ENCODE measurements at places on chromosomes 5 and 9.

GRCh38 chr9:101119206-101119819, 90.8 kb downstream of the PLPPR1 start:
- DNase-seq: peak; percentile 4

DNA sequence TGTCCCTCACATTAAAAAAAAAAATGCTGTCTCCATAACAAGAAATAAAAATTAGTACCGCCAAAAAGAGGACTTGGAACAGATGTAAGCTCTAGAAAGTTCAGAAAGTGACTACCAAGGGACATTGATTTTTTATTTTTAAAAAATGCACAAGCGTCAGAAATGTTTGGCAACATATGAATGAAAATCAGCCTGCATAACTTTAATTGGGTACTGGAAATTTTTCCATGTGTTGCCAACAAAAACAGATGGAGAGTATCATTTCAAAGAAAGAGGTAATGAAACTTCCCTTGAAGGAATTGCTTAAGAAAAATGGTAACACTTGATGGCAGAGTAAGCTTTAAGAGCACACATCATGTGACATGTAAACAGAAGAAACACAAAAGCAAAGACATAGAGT, 47.2 kb downstream of the OR2K2 start:
- DNase-seq: no peak

DNA sequence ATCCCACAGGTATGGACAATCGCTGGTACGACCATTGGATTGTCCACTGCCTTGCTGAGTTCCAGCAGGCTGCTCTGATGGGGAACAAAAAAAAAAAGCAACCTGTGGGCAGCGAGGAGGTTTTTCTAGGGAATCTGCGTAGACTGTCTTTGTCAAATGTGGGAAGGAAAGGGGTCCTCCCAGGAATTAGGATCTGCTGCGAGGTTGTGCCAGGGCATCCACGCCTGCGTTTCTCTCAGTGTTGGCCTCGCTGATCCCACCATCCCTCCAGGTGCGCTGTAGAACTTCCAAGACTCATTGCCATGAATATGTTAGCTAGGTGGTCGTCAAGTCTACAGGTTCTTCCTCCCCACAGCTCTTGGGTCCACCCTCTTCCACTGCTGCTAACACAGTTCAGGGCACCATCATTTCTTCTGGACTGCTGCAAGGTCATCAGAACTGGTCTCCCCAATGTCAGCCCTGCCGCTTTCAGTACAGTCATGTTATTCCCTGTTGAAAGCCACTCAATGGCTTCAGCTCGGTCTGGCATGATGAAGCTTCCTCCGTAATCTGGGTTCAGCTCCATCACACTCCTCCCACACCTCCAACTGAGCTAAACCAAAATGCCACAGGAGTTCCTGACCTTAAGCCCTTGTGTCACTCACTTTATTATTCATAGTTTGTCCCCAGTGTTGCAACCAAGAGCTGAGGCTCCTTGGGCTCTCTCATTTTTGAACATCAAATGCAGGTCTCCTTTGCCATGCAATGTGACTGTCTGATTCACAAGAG, 79.5 kb upstream of the DMRT1 start:
- DNase-seq: no peak

- DNase-seq: no peak
Measured at GRCh38 chr9:100652850-100653249, 75.0 kb downstream of the CAVIN4 start.

GRCh38 chr9:135741276-135742219, 39.6 kb downstream of the KCNT1 start:
- DNase-seq: no peak

GRCh38 chr5:138789771-138790242, 36.6 kb downstream of the CTNNA1 start:
- peak; percentile 53 for DNase-seq

DNA sequence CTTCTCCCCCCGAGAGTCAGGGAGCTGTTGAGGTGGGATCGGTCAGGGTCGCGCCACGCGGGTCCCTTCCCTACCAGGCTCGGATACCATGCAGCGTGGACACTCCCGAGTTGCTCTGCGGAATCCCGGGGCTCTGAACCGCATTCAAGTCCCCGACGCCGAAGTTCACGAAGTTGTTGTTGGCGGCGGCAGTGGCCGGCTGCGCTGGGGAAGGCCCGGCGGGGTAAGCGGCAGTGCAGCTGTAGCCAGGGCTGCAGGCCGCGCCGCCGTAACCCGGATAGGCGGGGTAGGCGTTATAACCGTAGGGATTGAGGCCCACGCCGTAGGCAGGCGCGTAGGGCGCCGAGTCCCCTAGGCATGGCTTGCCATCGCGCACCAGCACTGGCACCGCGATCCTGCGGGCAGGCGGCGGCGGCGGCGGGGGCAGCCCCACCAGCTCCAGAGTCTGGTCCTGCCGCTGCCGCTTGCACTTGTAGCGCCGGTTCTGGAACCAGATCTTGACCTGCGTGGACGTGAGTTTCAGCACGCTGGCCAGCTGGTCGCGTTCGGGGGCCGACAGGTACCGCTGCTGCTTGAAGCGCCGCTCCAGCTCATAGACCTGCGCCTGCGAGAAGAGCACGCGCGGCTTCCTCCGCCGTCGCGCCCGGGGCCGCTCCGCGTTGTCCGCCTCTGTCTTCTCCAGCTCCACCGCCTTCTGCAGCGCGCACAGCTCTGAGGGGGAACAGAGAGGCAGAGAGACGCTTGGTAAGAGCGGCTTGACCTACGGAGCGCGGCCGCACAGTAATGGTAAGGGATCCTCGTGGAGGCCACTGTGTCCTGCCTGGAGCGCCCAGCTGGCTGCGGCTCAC, 2.3 kb downstream of the NKX2-5 start:
- no peak for DNase-seq

DNA sequence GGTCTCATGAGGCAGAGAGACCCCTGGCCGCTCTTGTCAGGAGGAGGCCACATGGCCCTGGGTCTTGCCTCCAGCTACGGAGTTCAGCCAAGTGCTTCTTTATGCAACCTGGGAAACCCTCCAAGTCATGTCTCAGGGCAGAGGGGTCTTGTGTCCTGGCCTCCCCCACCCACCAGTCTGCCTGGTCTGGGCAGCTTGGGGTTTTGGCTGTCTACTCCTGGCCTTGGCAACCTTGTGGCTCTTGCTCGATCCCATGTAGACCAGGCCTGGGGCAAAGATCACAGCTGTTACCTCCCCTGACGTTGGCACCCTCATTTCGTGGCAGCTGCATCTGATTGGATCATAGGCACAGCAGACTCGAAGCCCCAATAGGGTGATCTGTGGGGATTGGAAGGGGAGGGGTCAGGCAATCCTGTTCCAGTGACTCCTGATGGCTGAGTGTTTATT, 28.4 kb downstream of the JADE2 start:
- DNase-seq: no peak

- no peak for DNase-seq
Measured at GRCh38 chr5:9363026-9363425, 182.8 kb downstream of the SEMA5A start.

- no peak for DNase-seq
Measured at GRCh38 chr5:139903795-139904565, 108.4 kb downstream of the PSD2 start.

DNA sequence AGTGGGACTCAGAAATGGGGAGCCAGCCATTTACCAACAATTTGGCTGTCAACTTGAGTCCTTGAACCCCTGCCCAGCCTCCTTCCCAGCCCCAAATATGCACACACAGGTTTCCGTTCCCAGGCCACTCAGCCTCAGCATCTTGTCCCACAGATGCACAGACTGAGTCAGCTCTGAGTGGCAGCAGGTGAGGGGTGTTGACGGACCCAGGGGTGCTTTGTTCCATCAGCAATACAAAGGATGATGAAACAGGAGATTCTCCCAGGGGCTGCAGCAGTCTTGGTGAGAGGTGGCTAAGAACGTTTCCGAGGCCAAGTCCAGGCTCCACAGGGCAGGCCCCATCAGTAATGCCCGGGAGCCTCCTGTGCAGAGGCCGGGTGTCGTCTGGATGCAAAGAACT, 4.9 kb upstream of the OLFM1 start:
- DNase-seq: no peak

- DNase-seq: peak; percentile 28
Measured at GRCh38 chr5:37552770-37553719, 173.9 kb downstream of the WDR70 start.

DNA sequence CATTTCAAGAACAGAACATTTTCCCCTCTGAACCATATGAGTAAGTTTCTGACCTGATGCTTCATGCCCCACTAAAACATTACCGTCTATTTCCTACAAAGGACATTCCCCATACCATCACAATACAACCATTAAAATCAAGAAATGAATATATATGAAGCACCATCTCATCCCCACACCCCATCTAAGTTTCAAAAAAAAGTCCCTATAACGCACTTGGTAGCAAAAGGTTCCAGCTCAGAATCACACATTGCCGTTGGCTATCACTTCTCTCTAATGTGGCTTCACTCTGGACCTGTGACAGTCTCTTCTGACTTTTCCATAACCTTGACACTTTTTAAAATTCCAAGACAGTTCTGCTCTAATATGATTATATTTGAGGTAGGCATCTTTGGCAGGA, 5.9 kb downstream of the EMB start:
- no peak for DNase-seq

DNA sequence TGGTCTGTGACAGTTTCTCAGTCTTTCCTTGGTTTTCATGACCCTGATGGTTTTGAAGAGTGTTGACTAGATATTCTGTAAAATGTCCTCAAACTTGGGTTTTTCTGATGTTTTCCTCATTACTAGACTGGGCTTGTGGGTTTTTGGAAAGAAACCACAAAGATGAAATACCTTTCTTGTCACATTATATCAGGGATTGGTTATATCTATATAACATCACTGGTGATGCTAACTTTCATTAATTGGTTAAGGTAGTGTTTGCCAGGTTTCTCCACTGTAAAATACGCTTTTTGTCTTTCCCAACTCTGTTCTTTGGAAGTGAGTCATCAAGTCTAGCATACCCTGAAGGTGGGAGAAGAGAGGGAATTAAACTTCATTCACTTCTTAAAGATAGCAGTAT, 3.3 kb upstream of the IL31RA start:
- no peak for DNase-seq

- DNase-seq: no peak
Measured at GRCh38 chr5:83470526-83471404, 779 bp upstream of the VCAN start.

- DNase-seq: no peak
Measured at GRCh38 chr5:14424011-14424685, 157.4 kb upstream of the OTULINL start.

DNA sequence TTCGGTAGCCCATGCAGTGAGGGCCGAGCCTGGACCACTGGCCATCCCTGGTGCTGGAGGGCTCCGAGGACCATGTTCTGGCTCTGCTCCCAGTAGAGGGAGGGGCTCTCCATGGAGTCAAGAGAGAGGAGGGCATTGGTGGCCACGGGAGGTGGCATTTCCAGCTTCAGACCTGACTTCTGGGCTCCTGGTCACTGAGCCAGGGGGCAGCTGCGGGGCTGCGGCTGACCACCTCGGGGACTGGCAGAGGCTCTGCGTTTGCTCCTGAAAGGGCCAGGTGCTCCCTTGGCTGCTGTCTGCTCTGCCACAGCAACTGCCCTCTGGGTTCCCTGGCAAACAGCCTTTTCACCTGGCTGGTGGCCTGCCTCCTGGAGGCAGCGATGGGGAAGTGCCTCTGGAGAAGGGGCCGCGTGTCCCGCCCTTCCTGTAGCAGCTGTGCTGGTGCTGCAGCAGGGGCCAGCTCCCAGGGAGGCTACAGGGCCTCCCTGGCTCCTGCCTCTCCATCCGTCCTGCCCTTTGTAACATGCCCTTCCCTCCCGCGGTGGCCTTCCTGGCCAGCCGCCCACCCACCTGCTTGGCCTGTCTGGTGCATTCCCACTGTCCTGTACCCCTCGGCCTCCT, 144.6 kb downstream of the CACNA1B start:
- no peak for DNase-seq

GRCh38 chr9:35954942-35955546, 2.9 kb downstream of the OR2S2 start:
- DNase-seq: no peak

GRCh38 chr9:19969721-19970120, 180.9 kb upstream of the SLC24A2 start:
- no peak for DNase-seq

DNA sequence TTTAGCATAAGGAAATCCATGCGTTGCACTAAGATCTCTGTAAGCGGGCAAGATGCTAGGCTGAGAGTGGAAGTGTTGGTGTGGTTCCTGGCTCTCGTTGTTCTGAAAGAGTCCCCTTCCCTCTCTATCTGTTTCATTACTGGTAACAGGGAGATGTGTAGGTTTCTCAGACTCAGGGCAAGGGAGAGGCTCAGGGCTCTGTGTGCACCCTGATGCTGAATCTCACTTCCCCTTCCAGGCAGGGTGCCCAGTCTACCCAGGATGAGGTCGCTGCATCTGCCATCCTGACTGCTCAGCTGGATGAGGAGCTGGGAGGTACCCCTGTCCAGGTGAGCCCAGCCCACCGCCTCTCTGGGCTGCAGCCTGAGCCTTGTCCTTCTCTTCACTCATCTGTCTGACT, 45.7 kb downstream of the STOM start:
- DNase-seq: no peak

DNA sequence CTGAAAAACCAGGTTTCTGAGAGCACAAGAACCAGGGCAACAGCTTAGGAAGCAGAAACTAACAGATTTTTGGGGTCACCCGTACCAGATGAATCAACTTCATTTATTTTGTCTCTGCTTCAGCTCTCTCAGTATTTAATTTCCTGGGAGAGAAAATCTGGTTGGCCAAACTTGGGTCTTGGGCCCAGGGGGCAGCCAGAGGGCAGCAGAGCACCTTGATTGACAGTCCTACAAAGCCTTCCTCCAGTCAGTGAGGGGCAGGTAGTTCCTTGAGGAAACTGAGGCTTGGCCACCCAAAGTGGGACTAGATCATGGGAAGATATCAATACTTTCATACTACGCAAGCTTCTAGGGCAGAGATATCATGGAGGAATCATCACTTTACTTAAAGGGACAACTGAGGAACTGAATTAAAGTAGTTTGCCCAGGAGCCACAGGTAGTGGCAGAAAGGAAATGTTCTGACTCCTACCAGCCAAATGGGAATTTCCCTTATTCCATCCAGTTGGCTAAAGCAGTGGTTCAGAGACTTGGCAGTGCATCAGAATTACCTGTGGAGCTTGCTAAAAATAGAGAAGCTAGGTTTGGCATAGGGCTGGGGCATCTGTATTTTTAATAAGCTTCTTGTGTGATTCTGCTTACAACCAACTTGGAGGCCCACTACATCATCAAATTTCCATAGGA, 21.5 kb upstream of the ARHGAP26 start:
- no peak for DNase-seq

DNA sequence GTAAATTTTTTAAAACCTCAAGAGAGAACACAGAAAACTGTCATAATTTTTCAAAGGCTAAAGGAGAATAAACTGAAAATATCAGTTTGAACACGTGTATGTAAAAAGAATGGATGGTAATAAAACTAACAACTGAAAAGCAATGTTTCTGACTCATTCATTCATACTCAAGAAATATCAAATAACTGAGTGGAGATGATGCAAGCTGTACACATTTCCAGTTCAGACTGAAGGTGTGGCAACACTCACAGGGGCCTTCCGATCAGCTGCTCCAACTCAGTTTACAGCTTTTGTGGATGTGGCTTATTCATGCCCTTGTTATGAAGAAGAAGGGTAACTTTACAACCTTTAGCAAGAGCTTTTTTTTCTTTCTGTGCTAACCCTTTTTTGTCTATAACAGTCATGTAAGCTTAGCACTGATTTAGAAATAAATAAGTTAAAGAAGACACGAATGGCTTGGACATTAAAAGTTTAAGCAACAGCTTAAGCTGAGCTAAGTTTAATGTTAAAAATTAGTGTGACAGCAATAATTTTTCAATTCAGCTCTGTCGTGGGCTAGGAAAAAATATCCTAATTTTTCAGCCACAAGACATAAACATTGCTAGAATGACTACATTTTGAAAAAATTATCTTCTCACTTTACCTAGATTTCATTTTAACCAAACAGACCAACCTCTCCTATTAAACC, 453.5 kb downstream of the RAB3C start:
- DNase-seq: peak; percentile 82
